Right kidney (tissue), 9 donors: ENCODE measurements at places on chromosomes 13 and 19.

DNA sequence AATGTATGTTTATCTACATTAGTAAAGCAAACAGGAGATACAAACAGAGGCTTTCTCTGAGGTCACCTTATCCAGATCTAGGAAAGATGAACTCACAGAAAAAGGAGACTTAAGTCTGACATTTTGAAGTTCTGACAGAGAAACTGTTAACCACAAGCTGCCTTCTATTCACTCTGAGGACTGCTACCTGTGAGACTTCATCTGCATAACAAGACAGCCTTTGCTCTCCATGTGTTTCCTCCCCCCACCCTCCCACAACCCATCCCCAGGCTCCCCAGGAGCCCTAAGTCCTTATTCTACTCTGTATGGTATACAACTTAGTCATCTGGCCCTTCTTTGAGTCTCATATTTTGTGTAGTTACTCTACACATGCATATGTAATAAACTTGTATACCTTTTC lies 699.0 kb downstream of the FGF9 start:
- no peak for DNase-seq

DNA sequence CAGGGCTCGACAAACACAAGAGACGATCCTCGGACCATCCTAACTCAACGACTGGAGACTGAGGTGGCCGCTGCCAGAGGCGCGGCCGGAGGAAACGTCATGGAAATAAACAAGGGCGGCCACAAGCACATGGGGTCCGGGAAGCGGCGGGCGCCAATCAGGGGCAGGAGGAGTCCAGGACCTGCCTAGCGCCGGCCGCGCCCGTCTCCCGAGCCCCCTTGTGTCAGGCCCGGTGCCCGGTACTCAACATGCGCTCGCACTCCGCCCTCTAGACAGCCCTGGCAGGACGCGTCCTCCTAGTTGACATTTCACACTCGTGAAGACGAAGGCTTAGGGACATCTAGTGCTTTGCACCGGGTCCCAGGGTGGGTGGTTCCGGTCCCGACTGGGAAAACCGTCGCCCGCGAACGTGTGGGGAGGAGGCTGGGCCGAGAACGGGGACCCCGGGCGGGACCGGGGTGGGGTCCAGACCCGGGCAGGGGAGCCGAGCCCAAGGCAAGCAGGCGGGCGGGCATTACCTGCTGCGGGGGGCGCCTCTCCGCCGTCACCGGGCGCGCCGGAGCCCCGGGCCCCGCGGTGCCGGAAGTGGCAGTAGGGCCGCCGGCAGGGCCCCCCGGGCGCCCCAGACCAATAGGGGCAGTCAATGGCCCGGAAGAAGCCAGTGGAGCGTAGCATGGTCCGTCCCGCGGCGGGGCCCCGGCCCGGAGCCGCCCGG lies 442 bp downstream of the REXO1 start:
- peak; percentile 40 for DNase-seq

GRCh38 chr13:109401307-109401706 lies 385.1 kb downstream of the IRS2 start:
- no peak for DNase-seq

DNA sequence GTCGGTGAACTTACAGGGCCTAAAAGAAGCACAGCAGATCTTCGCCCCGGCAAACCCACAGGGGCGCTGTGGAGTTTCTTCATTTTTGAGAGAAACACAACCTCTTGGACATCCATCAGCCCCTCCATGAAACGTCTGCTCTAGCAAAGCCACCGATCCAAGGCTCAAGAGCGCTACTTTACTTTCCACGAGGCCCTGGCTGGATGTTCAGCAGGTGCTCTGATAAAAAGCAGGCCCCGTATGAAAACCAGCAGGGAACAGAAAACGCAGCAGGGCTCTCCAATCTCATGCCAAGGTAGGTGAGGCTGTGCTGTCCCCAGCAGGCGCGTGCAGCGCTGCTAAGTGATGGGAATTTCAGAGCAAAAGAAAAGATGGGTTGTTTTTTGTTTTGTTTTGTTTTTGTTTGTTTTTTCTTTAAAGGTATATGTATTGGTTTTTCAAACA lies 86.7 kb downstream of the IRS2 start:
- no peak for DNase-seq

DNA sequence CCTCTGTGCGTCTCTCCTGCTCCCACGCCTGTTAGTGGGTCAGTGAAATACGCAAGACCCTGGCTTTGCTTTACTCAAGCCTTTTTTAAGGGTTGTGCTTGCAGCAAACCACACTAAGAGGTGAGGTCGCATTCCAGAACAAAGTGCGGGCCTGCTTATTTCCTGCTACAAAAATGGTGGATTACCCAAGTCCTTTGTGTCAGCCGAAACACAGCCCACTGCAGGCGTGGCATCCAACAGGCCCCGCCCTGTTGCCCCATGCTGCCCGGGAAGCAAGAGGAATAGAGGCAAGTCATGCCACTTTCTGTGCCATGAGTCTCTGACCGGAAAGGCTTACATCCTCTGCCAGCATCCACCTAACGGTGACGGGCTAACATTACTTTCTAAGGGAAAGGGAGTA lies 7.7 kb upstream of the IRS2 start:
- DNase-seq: no peak

DNA sequence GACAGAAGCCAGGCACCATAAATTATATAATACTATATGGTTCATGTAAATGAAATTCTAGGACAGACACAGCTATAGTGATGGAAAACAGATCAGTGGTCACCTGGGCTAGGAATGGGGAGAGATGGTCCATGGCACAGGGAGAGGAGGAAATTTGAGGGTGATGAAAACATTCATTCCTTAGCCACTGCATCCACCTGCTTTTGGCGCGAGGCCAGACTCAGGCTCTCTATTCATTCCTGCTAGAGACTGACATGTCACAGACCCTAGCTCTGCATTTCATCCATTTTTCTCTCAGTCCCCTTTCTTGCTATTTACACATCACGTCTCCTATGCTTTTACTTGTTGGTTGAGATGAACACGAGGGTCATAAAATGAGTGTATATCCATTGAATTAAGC lies 628.3 kb upstream of the SLC10A2 start:
- DNase-seq: no peak

DNA sequence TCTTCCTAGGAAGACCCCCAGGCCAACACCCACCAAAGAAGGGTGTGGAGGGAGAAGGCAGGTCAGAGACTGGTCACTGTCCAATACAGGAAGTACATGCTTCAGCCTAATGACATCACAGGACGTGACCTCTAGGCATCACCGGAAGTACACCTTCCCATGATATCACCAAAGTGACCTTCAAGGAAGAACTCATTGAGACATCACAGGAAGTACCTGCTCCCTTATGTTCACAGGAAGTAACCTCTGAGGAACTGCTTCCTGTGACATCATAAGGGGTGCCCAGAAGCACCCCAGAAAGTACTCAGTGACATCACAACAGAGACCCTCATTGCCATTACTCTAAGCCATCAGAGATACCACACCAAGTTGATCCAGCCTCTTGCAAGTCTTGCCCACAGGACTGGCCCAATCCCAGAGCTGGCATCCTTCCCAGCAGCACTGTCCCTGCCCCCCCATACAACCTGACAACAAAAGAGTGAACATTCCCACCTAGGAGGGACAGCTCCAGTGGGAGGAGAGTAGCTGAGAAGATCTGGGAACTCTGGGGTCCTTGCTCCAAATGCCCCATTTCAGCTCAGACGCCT lies 24.2 kb upstream of the NANOS2 start:
- no peak for DNase-seq

DNA sequence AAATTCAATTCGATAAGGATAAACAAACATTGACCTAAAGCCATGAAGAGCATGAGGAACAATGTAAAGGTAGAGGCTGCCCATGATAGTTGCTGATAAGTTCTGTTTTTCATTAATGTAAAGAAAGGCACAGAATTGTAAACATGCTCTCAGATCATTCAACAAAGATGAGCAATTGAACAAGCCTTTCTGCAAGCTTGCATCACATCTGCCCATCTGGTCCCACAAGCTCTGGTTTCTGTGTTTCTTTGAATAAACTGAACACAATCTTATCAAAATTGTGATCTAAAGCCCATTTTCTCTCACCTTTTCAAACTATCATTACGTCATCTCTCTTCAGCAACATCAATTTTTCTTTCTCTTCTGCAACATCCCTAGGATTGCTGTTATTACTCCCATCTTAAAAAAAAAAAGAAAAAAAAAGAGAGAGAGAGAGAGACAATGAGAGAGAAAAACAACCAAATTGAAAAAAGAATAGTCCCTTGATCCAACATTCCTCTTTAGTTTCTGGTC lies 487.2 kb upstream of the GPC6 start:
- no peak for DNase-seq

DNA sequence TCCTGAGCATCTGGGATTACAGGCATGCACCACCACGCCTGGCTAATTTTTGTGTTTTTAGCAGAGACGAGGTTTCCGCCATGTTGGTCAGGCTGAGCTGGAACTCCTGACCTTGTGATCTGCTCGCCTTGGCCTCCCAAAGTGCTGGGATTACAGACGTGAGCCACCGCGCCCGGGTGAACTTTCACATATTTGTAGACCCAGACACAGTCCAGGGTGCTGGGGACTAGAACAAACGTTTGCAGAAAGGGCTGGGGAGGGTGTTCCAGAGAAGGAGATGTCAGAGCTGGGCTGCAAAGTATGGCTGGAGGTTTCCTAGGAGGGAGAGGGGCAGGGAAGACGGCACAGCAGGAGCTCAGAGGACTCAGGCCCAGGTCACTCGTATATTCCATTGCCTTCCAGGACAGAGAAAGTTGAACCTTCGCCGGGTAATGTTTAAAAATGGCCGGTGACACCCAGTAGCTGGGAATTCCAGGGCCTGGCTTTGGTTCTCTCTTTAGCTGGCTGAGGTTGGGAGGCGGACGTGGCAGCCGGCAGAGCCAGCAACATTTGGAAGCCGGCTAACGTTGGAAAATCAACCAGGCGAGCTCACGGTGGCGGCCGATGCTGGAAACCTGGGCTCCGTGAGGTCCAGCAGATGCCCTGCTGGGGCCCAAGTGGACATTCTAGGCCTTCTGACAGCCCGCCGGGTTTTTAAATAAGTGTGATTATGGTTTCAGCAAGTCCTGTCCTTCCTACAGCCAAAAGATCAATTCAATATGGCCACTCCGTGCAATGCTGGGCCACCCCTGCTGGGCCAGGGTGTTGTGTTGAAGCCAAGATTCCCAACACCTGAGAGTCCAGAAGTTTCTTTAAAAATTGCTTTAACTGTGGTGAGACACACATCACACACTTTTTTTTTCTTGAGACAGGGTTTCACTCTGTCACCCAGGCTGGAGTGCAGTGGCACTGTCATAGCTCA lies 41.5 kb downstream of the NFIC start:
- DNase-seq: peak; percentile 31
